ENCODE measurements at places on chromosomes 11 and 22.

DNA sequence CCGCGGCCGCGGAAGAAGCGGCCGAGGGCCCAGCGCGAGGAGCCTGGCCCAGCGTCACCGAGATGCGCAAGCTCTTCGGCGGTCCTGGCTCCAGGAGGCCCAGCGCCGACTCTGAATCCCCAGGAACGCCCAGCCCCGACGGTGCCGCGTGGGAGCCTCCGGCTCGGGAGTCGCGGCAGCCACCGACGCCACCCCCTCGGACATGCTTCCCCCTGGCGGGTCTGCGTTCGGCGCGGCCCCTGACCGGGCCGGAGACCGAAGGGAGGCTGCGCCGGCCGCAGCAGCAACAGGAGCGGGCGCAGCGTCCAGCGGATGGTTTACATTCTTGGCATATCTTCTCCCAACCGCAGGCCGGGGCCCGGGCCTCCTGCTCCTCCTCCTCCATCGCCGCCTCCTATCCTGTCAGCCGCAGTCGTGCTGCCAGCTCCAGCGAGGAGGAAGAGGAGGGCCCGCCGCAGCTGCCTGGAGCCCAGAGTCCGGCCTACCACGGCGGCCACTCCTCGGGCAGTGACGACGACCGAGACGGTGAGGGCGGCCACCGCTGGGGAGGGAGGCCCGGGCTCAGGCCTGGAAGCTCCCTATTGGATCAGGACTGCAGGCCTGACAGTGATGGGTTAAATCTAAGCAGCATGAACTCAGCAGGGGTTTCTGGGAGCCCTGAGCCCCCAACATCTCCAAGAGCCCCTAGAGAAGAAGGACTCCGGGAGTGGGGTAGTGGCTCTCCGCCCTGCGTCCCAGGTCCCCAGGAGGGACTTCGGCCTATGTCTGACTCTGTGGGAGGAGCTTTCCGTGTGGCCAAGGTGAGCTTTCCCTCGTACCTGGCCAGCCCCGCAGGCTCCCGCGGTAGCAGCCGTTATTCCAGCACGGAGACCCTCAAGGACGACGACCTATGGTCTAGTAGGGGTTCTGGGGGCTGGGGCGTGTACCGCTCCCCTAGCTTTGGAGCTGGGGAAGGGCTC, 1.2 kb downstream of the ARHGEF17 start:
- no peak for DNase-seq

- no peak for DNase-seq
These were observed 10.8 kb downstream of the TRAF6 start for GRCh38 chr11:36499315-36499714.

DNA sequence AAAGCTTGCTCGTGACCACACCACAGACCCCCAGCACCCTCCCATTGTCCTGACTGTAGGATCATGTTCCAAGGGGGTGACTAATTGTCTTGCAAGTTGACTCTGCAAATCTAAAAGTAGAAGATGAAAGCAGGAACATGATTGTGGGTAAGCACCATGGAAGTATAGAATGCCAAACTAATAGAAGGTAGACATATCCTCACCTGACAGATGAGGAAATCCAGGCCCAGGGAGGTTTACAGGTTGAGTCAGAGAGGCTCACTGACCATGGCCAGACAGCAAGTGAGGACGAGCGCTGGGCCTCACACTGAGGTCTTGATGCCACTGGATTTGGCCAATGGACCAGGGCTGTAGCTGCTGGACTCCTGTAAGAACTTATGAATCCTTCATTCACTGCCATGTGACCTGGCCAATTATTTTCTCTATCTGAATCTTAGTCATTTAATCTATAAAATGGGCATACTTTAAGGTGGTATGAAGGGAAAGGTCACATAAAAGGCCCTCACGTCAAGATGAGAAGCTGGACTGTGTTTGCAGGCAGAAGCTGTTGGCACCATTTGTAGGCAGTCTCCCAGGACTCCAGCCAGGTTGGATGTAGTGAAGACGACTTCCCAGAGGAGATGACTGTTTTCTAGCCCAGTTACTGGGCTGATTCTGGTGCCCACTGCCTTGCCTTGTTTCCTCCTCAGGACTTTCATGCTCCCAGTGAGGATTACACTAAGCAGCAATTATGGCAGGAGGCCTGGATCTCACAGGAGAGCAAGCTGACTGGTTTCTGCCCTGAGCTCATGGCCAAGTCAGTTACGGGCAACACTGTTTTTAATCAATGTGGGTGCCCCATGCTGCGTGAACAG, 54.6 kb downstream of the GAB4 start:
- no peak for DNase-seq

- DNase-seq: no peak
These were observed 43.6 kb downstream of the UVRAG start for GRCh38 chr11:75858613-75859012.

DNA sequence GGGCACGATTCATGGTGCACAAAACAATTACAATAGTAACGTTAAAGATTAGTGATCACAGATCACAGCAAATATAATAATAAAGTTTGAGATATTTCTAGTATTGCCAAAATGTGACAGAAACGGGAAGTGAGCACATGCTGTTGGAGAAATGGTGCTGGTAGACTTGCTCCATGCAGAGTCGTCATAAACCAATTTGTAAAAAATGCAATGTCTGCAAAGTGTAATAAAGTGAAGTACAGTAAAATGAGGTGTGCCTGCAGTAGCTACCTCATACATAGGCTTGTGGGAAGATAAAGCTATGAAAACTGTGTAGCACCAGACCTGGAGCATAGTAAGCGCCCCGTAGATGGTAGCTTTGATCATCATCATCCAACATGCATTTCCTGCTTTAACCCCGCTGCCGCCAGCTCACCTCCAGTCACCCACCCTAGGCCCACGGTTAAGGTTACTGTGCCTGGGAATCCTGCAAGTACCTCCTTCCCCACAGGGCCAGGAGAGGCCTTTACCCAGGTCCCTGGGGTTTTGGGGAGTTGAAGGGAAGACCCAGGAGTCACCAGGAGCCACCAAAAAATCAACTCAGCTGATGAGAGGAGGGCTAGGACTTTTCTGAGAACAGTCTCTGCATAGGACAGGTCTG, 59.2 kb downstream of the MYO7A start:
- no peak for DNase-seq

- no peak for DNase-seq
These were observed 147.1 kb downstream of the FAM181B start for GRCh38 chr11:82586581-82586980.

GRCh38 chr11:95152876-95153856, 63.5 kb downstream of the ENDOD1 start:
- no peak for DNase-seq

- no peak for DNase-seq
These were observed 123.6 kb upstream of the MTNR1B start for GRCh38 chr11:92845805-92846204.

- DNase-seq: no peak
These were observed 34.3 kb downstream of the TSPAN18 start for GRCh38 chr11:44760917-44761550.

GRCh38 chr11:105489446-105489845, 120.4 kb upstream of the GRIA4 start:
- no peak for DNase-seq

- DNase-seq: no peak
These were observed 141.9 kb downstream of the CSNK2A3 start for GRCh38 chr11:11211186-11211585.

DNA sequence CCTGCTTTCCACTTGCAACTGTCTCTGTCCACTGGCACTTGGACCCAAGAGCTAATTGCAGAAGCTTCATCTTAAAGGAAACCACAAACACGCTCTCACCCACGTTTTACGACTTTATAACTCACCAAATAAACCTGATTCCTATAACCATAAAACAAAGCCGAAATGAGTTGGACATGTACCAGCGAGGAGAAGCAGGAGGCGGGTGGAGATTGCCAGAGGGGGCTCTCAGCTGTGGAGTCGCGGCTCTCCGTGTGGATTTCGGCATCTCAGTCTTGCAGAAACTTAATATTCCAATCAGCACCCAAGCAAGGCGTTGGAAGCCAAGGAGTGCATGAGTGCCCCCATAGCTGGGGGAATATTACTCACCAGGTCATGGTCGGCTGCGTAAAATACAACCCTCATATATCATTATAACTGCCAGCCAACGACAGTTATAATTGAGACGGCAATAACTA, 483.6 kb downstream of the MN1 start:
- DNase-seq: no peak

DNA sequence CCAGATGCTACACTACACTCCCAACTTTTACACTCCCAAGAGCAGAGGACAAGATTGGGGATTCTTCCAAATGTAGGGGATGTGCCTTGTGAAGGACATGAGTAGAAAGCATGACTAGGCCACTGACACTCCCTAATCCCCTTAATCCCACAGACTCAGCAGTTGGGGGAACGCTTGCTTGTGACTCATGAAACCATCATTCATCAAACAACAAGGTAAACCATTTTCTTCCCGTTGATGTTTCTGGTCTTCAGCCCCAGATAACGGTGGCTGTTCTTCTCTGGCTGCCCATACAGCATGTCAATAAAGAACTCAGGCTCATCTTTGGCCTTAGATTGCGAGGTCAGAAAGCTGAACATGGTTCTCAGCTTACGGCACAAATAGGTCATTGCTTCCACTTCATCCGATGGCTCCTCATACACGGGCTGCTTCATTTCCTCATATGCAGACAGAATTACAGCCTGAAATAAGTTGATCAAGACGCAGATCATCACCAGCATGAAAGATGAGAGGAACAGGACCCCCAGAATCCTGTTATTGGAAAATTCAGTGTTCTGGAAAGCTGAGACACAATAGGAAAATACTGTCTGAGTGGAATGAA, 6.4 kb upstream of the CDPF1 start:
- no peak for DNase-seq

DNA sequence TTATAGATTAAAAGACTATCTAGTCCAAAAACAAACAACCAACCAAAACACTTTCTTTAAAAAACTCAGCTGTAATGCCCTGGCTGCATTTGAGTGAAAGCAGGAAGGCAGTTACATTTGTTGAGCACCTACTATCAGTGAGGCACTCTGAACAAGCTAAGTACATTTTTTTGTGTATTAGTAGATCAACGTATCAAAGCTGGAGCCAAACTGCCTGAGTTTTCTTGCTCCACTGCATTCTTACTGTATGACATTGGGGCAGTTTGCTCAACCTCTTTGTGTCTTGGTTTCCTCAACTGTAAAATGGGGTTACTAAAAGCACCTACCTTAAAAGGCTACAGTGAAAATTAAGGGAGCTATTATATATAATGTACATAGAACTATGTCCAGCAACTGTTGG, 22.0 kb downstream of the COA4 start:
- DNase-seq: no peak

DNA sequence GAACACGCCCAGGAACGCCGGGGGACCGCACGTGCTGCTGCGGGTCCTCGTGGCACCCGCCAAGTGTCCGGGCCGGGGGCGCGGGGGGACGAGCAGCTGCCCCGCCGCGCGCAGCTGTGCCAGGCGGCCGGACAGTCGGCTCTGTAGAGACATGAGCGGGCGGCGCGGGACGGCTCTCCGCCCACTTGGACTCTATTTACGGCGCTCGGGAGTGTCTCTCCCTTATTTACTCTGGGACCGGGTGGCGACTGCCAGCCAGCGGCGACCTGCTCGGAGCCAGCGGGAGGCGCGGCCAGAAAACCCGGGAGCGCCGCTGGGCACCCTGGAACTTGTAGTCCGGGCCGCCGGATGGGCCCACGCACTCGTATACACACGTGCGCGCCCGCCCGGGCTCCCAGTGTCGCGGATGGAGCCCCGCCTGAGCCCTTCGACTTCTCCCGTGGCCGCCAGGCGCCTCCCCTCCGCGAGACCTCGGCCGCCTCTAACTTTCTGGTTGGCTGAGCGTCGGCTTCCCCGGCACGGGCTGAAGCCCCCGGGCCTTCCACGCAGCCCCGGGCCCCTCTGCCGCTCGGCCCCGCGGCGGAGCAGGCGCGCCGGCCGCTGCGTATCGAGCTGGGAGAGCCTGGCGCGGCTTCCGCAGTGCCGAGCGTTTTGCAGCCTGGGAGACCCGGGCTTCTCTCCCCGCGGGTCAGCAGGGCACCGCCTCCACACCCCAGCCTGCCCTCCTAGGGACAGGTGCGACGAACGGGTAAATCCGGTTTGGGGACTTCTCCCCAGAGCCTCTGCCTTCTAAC, at the start of gene MACROD1:
MACROD1 (minus strand) TSS at position 272 of the 794 bp plus-strand sequence; CDS start at position 153, 119 bp downstream.
- DNase-seq: peak; percentile 85

GRCh38 chr22:25690798-25691197, 51.2 kb upstream of the MYO18B start:
- no peak for DNase-seq

- DNase-seq: no peak
These were observed 66.5 kb downstream of the PICALM start for GRCh38 chr11:86002431-86002830.

GRCh38 chr22:45502215-45503049, at the start of gene FBLN1:
TSS of gene FBLN1 (plus strand) at chr22:45502883. CDS start at chr22:45502986, 103 bp downstream.
- DNase-seq: no peak

GRCh38 chr11:44036811-44037657, 10.7 kb upstream of the ACCSL start:
- DNase-seq: no peak

DNA sequence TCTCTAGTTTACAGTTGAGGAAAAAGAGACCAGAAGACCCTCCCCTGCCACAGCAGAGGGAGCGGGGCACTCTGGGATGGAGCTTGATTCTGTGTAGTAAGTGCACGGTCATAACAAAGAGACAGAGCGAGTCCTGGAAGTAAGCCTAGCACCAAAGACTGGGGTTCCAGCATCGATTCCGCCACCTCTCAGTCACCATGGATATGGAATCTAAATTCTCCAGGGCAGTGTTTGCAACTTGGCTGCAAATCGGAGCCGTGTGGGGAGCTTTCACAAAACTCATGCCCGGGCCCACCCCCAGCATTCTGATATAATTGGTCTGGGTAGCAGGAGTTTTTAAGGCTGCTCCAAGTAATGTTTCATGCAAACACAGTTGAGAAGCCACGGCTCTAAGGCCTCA, 129.5 kb upstream of the OPCML start:
- no peak for DNase-seq

GRCh38 chr11:110776081-110776480, 63.8 kb upstream of the ARHGAP20 start:
- no peak for DNase-seq

DNA sequence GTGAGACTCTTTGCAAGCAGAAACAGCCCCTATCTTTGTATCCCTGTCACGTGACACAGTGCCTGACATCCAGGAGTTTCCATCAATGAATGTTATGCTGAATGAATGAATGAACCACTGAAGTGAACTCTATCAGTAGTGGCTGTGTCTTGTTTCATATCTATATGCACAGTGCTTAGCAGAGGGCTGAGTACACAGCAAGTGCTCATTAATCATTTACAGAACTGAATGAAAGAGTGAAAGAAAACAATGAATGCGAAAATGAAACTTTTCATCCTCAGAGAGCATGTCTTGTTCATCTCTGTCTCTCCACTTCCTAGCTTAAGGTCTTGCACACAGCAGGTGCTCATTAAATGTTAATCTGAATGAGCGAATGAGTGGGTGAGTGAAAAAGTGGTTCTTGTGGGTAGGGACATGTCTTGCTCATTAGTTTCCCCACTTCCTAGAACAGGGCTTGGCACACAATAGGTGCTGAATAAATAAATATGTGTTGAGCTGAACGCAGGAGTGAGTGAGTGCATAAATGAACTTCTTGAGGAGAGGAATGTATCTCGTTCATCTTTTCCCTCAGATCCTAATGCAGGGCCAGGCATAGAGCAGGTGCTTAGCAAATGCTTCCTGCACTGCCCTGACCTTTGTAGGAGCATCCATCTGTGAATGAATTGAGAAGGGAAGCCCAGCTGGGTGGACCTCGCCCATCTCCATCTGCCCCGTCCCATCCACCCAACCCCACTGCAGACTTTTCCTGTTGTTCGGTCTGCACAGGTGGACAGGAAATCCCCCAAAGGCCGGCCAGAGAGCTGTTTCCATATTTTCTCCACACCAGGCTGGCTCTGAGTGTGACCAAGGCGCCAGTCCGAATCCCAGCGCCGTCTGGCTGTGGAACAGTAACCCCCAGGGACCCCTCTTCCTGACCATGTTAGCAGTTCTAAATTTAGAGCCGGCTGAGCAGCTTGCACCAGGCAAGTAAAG, 113.4 kb upstream of the CRYBB3 start:
- DNase-seq: no peak
